ENCODE measurements at places on chromosomes 4 and X.

DNA sequence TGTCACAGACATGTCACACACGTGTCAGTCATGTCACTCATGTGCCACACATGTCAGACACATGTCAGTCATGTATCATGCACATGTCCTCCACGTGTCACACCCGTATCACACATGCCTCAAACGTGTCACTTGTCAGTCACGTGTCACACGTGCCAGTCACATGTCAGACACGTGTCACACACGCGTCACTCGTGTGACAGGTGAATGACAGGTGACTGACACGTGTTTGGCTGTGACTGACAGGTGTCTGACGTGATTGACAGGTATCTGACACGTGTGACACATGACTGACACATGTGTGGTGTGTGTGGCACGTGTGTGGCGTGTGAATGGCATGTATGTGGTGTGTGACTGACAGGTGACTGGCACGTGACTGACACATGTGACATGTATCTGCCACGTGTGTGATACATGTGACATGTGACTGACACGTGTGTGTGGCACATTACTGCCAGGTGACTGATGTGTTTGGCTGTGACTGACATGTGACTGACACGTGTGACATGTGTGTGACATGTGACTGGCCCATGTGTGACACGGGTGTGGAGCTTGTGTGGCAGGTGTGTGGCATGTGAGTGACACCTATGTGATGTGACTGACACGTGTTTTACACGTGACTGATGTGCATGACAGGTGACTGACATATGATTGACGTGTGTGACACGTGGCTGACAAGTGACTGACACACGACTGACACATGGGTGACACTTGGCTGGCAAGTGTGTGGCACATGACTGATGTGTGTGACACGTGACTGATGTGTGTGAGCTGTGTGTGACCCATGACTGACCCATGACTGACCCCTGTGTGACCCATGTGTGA lies 90.7 kb upstream of the GPC3 start:
- no peak for DNase-seq

DNA sequence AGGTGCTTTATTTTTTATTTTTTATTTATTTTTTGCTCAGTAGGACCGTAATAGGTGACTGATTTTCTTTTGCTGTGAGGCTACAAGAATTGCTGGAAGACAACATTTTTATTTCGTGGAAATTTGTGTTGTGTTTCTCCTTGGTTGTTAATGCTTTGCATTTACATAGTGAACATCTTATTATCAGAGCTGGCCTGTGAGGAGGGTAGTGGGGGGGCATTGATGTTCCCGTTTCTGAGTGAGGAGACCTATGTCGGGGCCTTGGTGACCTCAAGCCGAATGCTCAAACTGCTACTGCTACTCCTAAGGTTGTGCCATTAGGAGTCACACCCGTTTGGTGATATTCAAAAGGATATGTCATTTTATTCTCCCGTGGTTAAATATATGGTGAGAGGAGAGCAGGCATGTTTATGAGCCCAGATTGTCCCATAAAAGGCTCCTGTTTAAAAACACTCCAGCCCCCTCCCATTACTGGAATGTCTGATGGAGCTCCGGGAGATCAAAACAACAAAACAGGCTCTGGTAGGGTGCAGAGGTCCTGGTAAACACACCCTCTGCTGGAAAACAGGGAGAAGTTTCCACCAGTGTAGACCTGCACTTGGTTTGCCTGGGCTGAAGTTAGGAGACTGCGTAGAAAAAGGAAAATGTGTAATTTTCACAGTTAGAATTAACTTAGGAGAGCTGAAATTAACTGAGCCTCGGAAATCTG lies 5.6 kb downstream of the PDGFRA start:
- no peak for DNase-seq

- no peak for DNase-seq
Observed at GRCh38 chr4:55933611-55934010, 15.1 kb upstream of the CEP135 start.

GRCh38 chr4:54063737-54064316 lies 578 bp downstream of the CHIC2 start:
- peak; percentile 6 for DNase-seq

DNA sequence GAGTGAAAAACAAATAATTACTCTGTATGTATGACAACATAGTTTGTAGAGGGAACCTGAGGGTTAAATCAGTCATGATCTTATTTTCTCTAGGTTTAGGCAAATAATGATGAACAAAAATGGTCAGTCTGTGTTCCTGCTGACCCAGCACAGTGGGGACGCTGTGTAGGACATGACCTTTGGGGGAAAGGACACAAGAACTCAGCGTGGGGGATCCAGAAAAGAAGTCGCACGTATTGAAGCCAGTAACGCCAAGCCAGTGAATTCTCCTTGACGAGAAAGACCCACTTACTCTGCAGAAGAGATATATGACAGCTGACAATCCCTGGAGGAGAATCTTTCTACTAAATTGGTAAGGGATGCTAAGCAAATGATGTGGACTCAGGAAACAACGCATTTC lies 36.6 kb downstream of the HELT start:
- no peak for DNase-seq

GRCh38 chr4:143531788-143532491 lies 18.4 kb downstream of the SMARCA5 start:
- no peak for DNase-seq

DNA sequence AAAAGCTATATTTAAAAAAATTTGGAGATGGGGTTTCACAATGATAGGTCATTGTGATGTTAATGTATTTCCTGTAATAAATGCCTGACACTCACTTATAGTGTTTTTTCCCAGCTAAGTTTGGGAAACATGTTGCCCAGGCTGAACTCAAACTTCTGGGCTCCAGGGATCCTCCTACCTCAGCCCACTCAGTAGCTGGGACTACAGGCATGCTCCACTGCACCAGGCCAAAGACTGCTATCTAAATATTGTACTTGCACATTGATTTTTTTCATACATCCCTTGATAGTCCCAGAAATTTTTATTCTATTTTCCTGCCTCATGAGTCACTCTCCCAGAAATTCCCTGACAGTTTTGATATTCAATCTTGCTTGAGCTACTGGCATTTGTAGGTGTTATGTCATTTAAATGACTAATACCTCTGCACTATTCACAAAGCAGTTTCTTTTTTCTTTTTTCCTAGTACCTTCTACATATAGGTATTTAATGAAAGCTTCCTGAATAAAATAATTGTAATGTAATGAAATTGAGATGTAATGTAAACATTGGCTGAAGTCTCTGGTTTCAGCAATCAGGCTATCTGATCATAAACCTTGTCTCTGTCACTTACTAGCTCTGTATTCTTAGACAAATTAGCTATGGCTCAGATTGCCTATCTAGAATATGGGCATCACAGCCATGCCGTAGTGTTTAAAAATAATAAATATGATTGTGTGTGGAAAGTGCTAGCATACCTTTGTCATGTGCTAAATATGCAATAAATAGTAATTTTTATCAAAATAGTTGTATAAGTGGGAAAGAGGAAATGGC lies 1973.0 kb upstream of the AGA start:
- no peak for DNase-seq

GRCh38 chrX:120429776-120430540 lies 39.1 kb downstream of the LAMP2 start:
- no peak for DNase-seq

- no peak for DNase-seq
Observed at GRCh38 chr4:125705681-125706080, 390.9 kb downstream of the FAT4 start.

- no peak for DNase-seq
Observed at GRCh38 chrX:41449131-41449530, 2.0 kb downstream of the NYX start.

- no peak for DNase-seq
Observed at GRCh38 chr4:118417325-118417724, 64.5 kb upstream of the PRSS12 start.

DNA sequence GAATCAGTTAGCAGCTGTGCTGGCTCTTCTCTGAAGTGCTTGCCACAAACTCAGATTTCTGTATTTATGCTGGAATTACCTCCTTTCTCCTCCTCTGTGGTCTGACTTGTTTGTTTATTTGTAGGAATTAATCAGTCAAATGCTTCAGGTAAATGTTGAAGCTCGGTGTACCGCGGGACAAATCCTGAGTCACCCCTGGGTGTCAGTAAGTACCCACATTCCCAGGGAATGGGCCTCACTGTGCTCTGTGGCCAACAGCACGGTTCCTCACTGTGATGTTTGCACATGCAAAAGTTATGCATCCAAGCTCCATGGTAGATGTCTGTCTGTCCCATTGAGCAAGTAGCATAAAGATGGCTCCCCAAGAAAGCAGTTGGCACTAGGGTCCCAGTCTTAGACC lies 169.9 kb downstream of the DCLK2 start:
- DNase-seq = no peak

- DNase-seq = no peak
Observed at GRCh38 chr4:98341309-98341708, 80.1 kb downstream of the RAP1GDS1 start.
